ENCODE measurements at places on chromosomes 11 and 22.

GRCh38 chr11:36775130-36775529 lies 177.1 kb upstream of the RAG2 start:
- no peak for DNase-seq

DNA sequence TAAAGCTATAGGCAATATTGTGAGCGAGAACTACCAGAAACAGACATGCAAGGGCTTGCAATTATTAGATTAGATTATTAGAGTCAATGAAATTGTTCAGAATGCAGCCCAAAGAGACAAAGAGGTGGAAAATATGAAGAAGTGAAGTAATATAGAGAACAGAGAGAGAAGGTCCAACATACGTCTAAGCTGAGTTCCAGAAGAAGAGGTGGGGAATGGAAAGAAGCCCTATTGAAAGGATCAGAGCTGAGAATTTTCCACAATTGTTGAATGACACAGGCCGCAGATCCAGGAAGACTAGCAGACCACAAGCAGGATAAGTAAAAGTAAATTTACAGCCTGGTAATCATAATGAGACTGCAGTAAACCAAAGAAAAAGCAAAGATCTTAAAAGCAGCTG lies 93.2 kb downstream of the EXT2 start:
- DNase-seq: no peak

DNA sequence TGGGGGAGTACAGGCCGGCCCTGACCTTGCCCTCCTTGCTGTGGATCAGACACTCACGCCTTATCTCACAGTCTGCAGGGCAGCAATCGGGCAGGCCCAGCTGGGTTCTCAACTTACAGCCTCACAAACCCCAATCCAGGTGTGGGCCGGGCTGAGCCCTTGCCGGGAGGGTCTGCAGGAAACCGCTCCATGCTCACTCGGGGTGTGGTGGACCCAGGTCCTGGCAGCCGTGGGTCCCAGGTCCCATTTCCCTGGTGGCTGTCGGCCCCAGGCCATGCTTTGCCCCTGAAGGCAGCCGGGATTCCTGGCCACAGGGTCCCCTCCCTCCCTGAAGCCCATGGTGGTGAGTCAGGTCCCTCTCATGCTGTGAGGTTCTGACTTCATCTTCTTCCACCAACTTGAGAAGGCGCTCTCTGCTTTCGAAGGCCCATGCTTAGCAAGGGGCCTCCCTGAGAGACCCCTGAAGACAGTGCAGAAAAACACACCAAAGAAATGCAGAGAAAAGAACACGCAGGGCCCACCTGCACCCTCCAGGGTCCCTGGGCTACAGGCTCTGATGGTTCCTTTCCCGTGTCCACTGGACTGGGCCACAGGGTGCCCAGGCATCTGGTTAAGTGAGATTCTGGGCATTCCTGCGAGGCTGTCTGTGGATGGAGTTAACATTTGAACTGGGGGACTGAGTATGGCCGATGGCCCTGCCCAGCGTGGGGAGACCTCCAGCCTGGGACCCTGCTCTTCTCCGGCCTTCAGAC lies 588.2 kb downstream of the BRD1 start:
- no peak for DNase-seq

DNA sequence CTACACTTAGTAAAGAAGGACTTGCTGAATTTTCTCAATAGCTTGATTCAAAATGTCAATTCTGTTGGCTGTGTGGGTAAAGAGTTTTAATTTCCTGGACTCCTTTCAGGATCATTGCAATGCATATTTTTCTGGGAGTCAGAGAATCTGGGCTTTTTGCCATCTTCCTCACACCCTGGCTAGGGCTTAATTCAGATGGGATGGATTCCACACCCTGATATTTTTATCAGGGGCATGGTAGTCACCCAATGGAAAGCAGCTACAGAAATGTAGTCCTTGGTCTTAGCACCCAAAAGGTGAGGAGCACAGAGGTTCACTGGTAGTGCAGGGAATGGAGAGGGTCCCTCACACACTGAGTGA lies 79.3 kb downstream of the SGSM3 start:
- DNase-seq: no peak

- DNase-seq: no peak
These were observed 35.3 kb downstream of the LIF start for GRCh38 chr22:30211124-30211820.

GRCh38 chr11:16226245-16226644 lies 130.1 kb downstream of the SOX6 start:
- DNase-seq: peak; percentile 70

DNA sequence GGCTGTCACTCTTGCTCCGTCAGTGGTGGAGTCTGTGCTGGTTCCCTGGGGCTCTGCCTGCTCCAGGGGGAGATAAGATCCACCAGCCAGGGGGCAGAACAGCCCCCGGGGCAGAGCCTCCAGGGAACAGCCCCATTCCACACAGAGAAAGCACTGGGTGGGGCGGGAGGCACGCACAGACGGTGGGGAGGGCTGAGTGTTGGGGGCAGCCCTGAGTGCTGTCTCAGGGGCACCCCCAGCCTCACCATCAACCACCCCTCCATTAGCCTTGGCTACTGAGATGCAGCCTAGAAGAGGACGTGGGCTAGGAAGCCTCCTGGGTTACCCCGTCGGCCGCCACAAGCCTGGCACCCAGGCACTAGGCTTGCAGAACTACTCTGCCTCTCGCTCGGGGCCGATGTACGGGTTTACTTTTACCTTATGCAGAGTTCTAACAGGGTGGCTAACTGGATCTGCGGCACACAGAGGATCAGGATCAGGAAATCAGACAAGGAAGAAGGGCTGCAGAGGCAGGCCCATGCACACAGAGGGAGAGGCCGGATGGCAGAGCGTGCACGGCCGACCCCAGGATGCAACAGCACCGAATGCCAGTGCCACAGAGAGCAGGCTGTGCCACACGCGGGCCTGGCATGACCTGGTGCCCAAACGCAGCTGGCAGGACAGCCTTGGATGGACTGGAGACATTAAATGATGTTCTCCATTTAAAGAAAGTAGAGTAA lies 140.5 kb downstream of the CTTN start:
- no peak for DNase-seq

DNA sequence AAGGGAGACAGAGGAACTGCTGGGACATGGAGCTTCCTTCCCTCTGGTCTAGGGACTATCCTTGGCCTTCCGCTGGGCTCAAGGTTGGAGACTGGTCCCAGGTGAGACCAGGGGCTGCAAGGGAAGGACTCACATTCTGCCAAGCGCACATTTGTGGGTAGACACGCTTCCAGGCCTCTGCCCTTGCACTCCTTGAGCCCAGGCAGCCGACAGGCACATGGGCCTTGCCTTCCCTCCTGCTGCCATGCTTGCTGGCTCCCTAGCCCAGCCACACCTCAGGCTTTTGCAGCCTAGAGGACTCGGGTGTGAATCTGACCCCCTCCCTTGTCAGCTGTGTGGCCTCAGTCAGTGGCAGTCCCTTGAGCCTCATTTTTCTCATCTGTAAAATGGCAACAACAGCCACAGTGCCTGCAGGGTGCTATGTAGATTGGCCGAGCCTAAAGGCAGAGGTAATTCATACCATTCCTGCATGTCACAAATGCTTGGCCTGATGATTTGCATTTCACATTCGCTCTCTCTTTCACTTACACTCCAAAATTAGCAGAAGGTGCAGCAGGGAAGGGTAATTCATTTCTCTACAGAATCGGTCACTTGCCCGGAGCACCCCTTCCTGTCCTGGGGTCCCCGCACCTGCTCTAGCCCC lies 57.6 kb upstream of the NECTIN1 start:
- DNase-seq: no peak

DNA sequence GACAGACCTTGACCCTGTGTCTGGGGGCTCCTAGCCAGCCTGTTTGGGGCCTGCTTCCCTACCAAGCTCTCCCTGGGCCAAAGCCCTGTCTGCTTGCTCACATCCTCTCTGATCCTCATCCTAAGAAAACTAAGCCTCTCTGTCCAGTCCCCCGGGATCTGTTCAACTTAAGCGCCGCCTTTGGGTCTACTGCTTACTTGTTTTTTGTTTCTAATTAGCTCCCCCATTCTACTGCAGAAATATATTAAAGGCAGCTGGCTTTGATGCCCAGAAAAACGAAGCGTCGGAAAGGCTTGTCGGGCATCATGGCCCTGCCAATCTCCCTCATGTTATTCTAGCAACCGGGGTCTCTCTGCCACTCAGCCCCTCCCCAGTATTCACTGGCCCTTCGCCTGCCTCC lies 3.4 kb downstream of the DSCAML1 start:
- no peak for DNase-seq

DNA sequence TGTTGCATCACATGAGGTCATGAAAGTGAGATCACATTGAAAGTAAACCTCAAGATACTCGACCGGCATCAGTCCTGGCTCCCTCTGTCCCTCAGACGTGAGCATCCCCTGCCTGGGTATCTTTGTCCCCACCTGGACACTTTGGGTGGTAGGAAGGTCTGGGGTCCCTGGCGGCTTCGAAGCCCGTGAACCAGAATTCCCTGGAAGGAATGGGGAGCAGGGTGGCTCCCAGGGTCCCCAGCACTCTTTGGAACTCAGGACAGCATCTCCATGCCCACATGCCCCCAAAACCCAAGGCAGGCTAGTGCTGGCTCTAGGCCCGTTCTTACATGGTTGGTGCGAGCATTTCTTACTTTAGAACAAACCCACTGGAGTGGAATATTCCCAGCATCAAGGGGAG lies 7.5 kb downstream of the DERL3 start:
- DNase-seq: no peak
